ENCODE measurements at places on chromosomes 11 and 22.

DNA sequence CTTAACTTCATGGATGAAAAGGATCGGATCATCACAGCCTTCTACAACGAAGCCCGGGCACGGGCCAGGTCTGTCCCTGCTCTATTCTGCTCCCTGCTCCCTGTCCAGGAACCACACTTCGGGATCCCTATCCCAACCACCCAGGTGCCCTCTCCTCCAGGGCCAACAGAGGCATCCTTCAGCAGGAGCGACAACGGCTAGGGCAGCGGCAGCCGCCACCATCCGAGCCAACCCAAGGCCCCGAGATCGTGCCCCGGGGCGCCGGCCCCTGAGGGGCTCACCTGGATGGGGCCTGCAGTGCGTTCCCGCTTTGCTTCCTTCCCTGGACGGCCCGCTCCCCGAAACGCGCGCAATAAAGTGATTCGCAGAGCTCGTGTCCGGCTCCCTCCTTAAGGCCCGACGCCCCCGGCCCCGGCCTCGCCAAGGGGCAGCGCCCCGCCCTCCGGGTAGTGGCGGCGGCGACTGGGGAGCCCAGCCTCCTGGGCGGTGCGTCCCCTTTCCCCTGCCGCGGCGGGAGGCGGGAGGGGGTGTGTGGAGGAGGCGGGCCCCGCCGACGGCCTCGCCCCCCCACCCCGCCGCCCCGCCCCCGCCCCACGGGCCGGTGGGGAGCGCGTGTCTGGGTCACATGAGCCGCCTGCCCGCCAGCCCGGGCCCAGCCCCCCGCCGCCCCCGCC lies at the start of gene VEGFB:
Gene VEGFB (plus strand): TSS at position 672 of the 674 bp plus-strand sequence. CDS start 250 bp downstream, outside the sequence.
- peak within 1 kb of the TSS; percentile 87 for H3K4me3 ChIP-seq
- H3K4me1 ChIP-seq: peaks cover 35% of the 10 kb centered on the region
- peak within 1 kb of the TSS; percentile 71 for H3K27ac ChIP-seq

GRCh38 chr11:62854013-62854824 lies 14.8 kb upstream of the WDR74 start:
- H3K36me3 ChIP-seq: peaks cover 56% of the 10 kb centered on the region
- peaks cover 47% of the 10 kb centered on the region for H3K4me1 ChIP-seq
- H3K4me3 ChIP-seq: peak overlapping the region; percentile 99
- H3K27ac ChIP-seq: peak overlapping the region; percentile 99
- no peaks in the 10 kb centered on the region for H3K27me3 ChIP-seq
- no peak for DNase-seq

GRCh38 chr11:96303064-96303463 lies 39.9 kb downstream of the MAML2 start:
- DNase-seq: no peak
- H3K36me3 ChIP-seq: no peaks in the 10 kb centered on the region
- no peaks in the 10 kb centered on the region for H3K27me3 ChIP-seq
- peaks cover 26% of the 10 kb centered on the region for H3K4me1 ChIP-seq
- H3K27ac ChIP-seq: no peak overlapping the region

- no peaks in the 10 kb centered on the region for H3K4me1 ChIP-seq
- no peaks in the 10 kb centered on the region for H3K27me3 ChIP-seq
- no peak overlapping the region for H3K27ac ChIP-seq
These were observed 622.1 kb downstream of the OPCML start for GRCh38 chr11:132910011-132910760.

DNA sequence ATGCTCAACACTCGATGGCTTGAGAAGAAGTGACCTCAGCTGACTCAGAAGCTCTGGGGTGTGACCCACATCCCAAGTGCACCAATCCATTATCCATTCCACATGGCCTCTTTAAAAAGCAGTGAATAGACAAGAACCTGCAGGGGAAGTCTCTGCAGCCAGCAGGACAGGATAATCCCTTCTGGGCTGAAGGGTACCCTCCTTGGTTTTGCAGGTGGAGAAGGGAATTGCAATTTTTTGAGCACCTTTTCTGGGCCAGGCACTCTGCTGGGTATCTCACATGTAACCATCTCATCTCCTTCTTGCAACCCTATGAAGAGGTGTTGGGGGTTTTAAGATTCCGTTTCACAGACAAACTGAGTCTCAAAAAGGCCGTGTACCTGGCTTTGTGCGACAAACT lies 76.6 kb downstream of the MYO18B start:
- H3K36me3 ChIP-seq: peaks cover 5% of the 10 kb centered on the region
- no peak overlapping the region for H3K27ac ChIP-seq
- H3K4me3 ChIP-seq: no peak overlapping the region
- peaks cover 15% of the 10 kb centered on the region for H3K27me3 ChIP-seq

GRCh38 chr22:26430600-26430999 lies 1.5 kb downstream of the ASPHD2 start:
- peak; percentile 12 for DNase-seq
- H3K27me3 ChIP-seq: peaks cover 13% of the 10 kb centered on the region
- peaks cover 23% of the 10 kb centered on the region for H3K36me3 ChIP-seq
- peaks cover 52% of the 10 kb centered on the region for H3K4me1 ChIP-seq
- H3K27ac ChIP-seq: peak overlapping the region; percentile 91
- H3K4me3 ChIP-seq: peak overlapping the region; percentile 89

GRCh38 chr11:450809-451451 lies 851 bp downstream of the PTDSS2 start:
- H3K36me3 ChIP-seq: peaks cover 16% of the 10 kb centered on the region
- H3K27ac ChIP-seq: peak overlapping the region; percentile 99
- H3K27me3 ChIP-seq: no peaks in the 10 kb centered on the region
- peaks cover 13% of the 10 kb centered on the region for H3K4me1 ChIP-seq
- H3K4me3 ChIP-seq: peak overlapping the region; percentile 100

GRCh38 chr11:35141571-35141971 lies 2.6 kb downstream of the CD44 start:
- peaks cover 77% of the 10 kb centered on the region for H3K4me1 ChIP-seq
- peaks cover 10% of the 10 kb centered on the region for H3K27me3 ChIP-seq
- H3K36me3 ChIP-seq: peaks cover 54% of the 10 kb centered on the region
- peak overlapping the region; percentile 91 for H3K4me3 ChIP-seq
- H3K27ac ChIP-seq: peak overlapping the region; percentile 75

DNA sequence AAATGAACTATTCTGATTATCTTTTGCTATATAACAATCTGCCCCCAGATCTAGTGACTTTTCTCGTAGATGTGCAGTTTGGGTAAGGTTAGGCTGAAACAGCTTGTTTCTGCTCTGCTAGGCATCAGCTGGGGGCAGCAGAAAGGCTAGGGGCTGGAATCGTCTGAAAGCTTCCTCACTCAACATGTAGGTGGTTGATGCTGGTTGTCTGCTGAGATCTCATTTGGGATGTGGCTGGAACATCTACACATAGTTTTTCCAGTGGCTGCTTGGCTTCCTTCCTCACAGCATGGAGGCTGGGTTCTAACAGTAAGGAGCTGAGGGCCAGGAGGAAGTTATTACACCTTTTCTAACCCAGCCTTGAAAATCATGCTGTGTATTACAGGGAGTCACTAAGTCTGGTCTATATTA lies 30.2 kb downstream of the USP47 start:
- peaks cover 15% of the 10 kb centered on the region for H3K36me3 ChIP-seq
- peaks cover 23% of the 10 kb centered on the region for H3K4me1 ChIP-seq

DNA sequence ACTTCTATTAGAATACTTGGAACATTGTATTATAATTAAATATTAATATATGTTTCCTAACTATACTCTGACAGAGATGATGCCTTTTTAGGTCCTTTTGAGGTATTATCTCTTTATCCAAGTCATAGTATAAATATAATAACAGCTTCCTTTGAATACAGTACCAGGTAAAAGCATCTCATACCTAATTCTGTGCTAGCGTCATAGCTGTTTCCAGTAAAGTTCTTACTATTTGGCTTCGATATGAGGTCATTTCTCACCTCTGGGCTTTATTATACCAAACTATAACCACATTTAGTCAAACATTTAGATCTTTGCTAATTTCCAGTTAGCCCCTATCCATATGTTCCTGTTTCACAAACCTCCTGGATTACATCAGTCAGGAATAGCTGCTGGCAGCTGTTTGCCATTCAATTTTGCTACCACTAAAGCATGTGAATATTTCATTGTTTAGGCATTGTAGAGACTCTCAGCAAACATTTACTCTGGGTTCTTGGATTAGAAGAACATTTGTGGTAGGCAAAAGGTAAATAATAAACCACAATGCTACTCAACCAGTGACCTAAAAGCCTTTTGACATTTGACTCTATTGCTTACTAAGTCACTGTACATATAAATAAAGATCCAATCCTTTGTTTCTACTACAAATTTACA lies 255.1 kb downstream of the TTC28 start:
- no peak for DNase-seq
- no peaks in the 10 kb centered on the region for H3K27me3 ChIP-seq
- H3K4me3 ChIP-seq: no peak overlapping the region
- no peak overlapping the region for H3K27ac ChIP-seq
- no peaks in the 10 kb centered on the region for H3K4me1 ChIP-seq

- DNase-seq: peak; percentile 66
- H3K4me3 ChIP-seq: peak overlapping the region; percentile 81
- H3K4me1 ChIP-seq: peaks cover 78% of the 10 kb centered on the region
- H3K27me3 ChIP-seq: no peaks in the 10 kb centered on the region
- peaks cover 3% of the 10 kb centered on the region for H3K36me3 ChIP-seq
These were observed 245.8 kb downstream of the ETS1 start for GRCh38 chr11:128341280-128342248.

DNA sequence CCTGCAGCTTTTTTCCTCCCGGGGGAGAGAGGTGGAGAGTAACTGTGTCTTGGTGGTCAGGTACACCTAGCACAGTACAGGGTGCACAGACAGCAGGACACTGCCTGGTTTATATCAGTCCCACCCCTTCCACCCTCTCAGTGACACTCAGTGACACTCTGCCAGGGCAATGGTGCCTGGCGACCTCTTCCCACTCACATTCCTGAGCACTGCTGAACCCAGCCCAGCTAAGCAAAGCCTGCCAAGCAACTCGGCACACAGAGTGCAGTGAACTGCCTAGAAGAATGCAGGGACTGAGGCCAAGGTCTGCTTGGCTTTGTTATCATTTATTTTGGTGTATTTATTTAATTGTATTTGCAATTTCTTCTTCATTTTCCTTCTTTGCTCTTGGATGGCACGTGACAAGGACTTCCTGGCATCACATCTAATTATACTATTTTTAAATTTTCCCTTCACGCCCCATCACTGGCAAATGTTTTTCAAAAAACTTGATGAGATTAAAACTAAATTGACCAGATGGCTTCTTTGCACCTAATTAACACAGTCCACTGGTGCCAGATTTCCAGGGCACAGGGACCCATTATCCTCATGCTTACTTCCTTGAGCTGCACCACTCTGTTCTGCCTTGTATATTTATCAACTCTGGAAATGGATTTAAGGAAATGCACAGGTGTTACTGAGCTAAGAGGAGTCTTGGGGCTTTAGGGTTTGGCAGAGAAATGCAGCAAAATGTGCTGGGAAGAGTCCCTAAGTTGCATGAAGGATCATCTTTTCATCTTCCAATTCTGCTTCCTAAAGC lies 205.6 kb downstream of the ADAMTS15 start:
- H3K36me3 ChIP-seq: no peaks in the 10 kb centered on the region
- no peak overlapping the region for H3K4me3 ChIP-seq
- no peaks in the 10 kb centered on the region for H3K4me1 ChIP-seq
- DNase-seq: no peak
- no peak overlapping the region for H3K27ac ChIP-seq
- no peaks in the 10 kb centered on the region for H3K27me3 ChIP-seq

DNA sequence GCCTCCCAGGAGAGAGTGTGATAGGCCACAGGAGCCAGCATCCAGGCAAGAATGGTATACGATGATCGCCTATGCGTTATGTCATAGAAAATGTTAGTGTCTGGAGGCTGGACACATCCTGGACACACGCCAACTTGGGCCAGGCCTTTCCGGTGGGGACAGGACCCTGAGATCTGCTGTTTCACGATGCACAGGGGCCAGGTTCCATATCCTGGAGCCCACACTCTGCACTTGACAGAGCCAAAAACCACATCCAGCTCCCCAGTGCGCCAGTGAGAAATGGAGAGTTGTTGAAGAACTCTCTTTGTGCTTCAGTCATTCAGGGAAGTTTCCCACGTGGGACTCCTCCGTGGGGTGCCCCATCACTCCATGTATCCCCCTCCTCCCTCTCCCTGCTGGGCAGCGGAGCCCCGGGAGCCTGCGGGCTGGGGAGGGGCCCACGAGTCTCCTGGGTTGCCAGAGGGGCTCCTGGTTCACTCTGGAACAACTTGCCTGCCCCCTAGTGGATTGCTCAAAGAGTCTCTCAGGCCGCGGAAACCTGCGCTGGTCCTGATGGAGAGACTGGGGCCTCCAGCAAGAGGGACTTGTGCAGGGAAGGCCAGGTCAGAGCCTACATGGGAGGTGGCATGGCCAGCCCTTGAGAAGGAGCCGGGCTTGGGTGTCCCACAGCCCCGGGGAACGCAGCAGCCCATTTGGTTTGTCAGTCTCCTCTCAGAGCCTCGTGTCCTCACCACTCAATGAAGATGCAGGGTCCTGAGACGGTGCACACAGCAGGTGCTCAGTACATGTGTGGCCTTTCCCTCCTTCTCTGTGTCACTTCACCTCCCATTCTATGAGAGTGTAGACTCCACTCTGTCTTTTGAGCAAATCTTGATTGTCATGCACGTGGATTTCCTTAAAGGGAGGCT lies 10.2 kb upstream of the LRRC32 start:
- no peaks in the 10 kb centered on the region for H3K36me3 ChIP-seq
- peak; percentile 63 for DNase-seq
- no peak overlapping the region for H3K4me3 ChIP-seq
- peaks cover 40% of the 10 kb centered on the region for H3K4me1 ChIP-seq
- no peaks in the 10 kb centered on the region for H3K27me3 ChIP-seq

- DNase-seq: peak; percentile 94
- H3K4me1 ChIP-seq: peaks cover 20% of the 10 kb centered on the region
- H3K36me3 ChIP-seq: peaks cover 23% of the 10 kb centered on the region
- H3K27ac ChIP-seq: peak within 1 kb of the TSS; percentile 93
- H3K4me3 ChIP-seq: peak within 1 kb of the TSS; percentile 97
These were observed at the start of the genes C22orf23 and POLR2F for GRCh38 chr22:37953437-37954179. Gene C22orf23, minus strand, starts transcription at chr22:37953601. Its CDS starts 452 bp downstream, at chr22:37953149. Gene POLR2F, plus strand, starts transcription at chr22:37953699. Its CDS starts 89 bp downstream, at chr22:37953788.

DNA sequence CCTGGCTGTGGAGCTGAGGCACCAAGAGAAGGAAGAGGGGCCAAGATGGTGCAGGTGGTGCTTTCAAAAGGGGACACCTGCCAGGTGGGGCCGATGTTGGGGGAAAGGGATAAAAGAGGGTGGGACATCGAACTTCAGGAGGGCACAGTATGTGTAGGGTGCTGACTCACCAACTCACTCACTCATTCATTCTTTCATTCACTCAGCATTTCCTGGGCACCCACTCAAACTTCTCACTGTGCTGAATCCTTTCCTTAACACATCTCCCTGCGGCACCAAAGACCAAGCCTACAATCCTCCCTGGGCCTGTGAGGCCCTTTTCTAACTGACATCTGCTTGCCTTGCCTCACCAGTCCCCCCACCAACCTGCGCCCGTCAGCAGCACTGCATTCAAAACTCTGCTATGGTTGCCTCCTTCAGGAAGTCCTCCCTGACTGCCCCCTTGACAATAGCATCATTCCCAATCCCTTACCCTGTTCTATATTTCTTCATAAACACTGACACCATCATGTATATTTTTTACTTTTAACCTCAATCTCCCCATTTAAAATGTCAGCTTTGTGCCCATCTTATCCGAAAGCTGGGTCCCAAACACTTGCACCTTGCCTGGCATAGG lies 246.6 kb downstream of the MN1 start:
- no peak for DNase-seq
- H3K4me1 ChIP-seq: no peaks in the 10 kb centered on the region
- H3K4me3 ChIP-seq: no peak overlapping the region
- H3K36me3 ChIP-seq: no peaks in the 10 kb centered on the region
- no peaks in the 10 kb centered on the region for H3K27me3 ChIP-seq
